ENCODE measurements at places on chromosomes 11 and 22.
A peak's percentile ranks its signal among the peaks of the same experiment; 100 is the strongest.

- no peak for DNase-seq
Observed at GRCh38 chr22:24516301-24516737, 21.2 kb downstream of the UPB1 start.

GRCh38 chr11:64385945-64386704 lies 27.2 kb downstream of the RPS6KA4 start:
- DNase-seq, result no peak

GRCh38 chr11:47306484-47306844 lies 36.5 kb downstream of the MADD start:
- DNase-seq, result no peak

DNA sequence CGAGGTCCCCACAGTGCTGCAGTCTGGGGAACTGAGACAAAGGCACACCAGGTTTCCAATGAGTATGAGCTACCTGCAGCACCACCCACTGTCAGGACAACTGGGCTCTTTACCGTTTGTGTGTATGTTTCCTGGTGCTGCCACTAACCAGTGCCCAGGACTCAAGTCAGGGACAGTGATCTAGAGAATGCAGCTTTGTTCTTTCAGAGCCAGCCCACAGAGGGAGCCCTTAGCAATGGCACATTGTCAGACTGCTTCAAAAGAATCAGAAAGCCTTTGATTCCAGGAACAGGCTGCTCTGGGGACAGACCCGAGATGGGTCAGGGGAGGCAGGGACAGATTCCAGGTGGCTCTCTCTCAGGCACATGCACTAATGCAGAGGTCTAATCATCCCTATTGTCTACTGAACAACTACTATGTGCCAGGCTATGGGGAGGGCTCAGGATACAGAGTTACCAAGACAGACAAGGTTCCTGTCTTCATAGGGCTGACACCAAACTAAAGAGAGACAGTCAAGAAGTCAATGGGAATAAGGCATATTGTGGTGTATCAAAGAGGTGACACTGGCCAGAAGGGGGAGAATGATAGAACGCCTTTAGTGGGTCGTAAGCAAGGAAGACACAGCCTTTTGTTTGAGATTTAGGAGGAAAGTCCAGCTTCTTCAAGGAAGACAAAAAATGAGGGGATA lies 103.7 kb downstream of the VPREB1 start:
- DNase-seq, result peak; percentile 27

GRCh38 chr11:59900366-59901126 lies 22.0 kb downstream of the OOSP3 start:
- DNase-seq, result no peak

- DNase-seq, result no peak
Observed at GRCh38 chr11:862081-862661, 19.5 kb downstream of the TSPAN4 start.

DNA sequence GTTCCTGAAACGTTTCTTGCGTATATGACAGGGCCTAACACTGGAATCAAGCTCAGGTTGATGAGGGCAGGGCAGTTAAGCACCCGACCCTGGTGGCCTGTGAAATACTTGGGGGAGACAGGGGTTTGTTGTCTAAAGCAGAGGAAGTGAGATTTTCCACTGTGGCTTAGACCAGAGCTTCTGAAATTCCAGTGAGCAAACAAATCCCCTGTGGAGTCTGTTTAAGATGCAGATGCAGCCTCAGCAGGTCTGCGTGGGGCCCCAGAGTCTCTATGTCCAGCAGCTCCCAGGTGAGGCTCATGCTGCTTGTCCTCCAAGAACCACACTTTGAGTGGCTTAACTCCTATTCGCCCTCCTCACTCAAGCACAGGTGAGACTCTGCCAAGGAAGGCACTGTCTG lies 39.1 kb upstream of the PRAME start:
- DNase-seq, result no peak

- no peak for DNase-seq
Observed at GRCh38 chr11:66567787-66568123, 651 bp downstream of the CTSF start.

- no peak for DNase-seq
Observed at GRCh38 chr22:50001388-50002231, 11.0 kb downstream of the IL17REL start.

- DNase-seq, result no peak
Observed at GRCh38 chr11:130177782-130178181, 18.2 kb downstream of the ST14 start.

DNA sequence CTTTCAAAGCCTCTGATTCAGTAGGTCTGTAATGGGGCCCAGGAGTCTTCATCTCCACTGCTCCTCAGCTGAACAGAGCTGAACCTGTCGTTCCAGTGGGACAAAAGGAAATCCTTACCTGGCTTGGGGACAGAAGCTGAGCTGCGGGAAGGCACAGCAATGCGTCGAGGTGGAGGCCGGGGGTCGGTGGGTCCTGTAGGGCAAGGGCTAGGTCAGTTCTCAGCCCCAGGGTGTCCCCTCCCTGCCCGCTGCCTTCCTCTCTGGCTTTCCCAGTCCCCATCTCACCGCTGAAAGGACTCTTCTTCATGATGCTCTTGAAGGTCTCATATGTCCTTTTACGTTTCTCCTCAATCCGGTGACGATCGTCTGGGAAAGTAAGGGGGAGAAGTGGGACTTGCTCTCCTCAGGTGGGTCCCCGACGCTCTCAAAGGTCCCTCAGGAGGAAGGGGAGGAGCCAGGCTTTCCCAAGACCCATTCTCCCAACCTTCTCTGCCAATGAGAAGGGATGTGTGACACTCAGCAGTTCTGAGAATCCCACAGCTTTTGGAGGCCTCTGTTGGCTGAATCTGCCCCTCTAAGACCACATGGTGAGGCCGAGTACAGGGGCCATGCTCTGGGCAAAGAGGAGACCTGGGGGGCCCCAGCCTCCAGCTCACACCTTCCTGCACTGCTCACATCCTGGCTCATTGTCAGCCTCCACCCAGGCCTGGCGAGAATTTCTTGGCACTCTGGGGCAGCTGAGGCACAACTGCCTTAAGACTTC lies 7.0 kb downstream of the RELA start:
- no peak for DNase-seq

DNA sequence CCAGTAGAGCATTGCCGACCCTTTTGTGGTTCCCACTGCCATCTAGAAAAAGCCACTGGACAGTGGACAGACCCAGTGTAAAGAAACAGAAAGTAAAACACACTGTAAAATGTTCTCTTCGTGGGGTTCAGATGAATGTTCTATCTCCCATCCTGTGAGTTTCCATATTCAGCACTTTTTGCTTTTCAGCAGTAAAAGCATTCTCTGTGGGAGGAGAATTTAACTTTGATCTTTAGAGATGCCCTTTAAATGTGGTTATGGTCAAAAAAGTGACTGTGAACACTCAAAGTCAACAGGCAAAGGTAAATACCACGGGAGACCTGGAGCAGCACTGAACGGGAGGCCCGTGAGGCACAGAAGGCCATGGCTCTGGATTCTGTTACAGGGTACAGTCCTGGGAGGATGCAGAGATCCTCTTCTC lies 53.9 kb downstream of the FLI1 start:
- DNase-seq, result no peak

GRCh38 chr22:24231706-24232105 lies 13.2 kb downstream of the GGT5 start:
- no peak for DNase-seq

DNA sequence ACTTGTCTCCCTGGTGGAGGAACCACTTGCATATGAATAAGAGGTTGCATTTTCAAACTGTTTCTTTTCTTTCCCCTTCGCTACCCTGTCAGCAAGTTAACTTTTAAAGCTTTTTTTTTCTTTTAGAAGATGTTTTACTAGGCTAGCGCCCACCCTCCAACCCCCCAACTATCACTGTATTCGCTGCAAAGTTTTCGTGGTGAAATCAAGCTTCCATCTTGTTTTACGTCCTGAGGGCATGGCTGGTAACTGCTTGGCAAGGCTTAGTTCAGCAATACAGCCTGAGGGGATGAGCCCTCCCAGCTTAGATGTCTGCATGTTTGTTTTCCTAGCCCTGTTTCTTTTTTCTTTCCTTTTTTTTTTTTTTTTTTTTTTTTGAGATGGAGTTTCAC lies 1359.3 kb downstream of the LRRC4C start:
- no peak for DNase-seq
